Cerebellar nuclear complex (tissue), 1 donor: ENCODE measurements at places on chromosomes 7 and 10.

- DNase-seq: no peak
These were observed 214.8 kb downstream of the KLF6 start for GRCh38 chr10:3570131-3570729.

DNA sequence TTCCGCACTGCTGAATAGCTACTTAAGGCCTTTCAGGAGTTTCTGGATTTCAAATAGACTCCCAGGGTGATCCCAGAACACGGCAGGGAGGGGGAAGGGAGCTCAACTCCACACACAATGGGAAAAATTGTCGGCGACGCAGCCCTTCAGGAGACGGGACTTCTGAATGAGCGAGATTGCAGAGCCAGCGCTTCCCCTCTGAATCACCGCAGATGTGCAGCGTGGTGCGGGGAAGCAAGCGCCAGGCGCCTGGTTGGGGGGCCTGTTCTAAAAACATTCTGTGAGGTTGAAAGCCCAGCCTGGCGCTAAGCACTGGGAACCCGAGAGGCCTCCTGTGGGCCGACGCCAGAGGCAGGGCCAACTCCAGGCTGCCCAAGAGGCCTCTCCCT lies 163.3 kb downstream of the MAD1L1 start:
- no peak for DNase-seq

DNA sequence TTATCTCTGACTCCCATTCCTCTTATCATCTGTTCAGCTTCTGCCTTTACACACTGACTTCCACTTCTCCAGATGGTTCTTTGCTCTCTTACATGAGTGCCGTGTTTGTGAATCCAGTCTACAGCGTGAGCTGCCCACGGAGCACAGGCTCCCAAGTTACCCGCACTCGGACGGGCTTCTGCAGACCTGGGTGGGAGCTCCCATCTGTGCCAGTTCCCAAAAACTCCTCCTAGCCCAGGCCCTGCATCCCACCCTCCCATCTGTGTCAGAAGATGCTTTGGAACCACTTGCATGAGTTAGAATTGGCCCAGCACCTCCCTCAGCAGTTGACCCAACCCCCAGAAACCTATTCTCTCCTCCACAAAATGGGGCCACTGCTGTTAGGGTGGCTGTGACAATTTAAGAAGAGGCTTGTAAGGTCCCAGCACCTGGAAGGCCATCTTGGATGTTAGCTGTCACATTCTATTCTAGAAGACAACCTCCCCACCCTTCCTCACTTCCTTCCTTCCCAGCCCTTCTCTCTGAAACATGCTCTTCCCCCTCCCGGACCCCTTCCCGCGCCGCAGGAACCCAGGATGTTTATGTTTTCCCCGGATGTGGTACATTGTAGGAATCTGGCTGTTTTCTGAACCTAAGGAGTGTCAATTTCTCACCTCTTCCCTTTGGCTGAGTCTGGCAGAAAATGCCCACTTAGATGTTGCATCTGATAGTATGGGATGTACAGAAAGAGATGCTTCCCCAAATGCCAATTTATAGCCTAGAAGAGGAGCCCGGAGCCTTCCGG lies 79.2 kb downstream of the CCDC3 start:
- no peak for DNase-seq

GRCh38 chr10:20085115-20085514 lies 268.9 kb downstream of the PLXDC2 start:
- DNase-seq: no peak

GRCh38 chr10:24706479-24707118 lies 17.1 kb downstream of the ARHGAP21 start:
- no peak for DNase-seq

DNA sequence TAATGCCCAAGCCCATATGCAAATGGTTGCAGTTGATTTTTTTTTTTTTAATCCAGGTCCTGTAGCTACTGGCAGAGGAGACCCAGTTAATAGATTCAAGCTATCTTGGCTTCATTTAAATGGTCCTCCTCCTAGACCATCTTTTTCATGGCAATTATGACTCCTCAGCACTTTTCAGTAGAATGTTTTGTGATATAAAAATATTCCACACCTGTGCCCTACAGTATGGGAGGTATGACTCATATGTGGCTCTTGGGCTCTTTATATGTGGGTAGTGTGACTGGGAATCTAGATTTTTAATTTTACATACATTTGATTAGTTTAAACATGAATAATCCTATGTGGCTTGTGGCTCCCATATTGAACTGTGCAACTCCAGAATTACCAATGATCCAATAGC lies 80.1 kb downstream of the ITGB1 start:
- DNase-seq: no peak

DNA sequence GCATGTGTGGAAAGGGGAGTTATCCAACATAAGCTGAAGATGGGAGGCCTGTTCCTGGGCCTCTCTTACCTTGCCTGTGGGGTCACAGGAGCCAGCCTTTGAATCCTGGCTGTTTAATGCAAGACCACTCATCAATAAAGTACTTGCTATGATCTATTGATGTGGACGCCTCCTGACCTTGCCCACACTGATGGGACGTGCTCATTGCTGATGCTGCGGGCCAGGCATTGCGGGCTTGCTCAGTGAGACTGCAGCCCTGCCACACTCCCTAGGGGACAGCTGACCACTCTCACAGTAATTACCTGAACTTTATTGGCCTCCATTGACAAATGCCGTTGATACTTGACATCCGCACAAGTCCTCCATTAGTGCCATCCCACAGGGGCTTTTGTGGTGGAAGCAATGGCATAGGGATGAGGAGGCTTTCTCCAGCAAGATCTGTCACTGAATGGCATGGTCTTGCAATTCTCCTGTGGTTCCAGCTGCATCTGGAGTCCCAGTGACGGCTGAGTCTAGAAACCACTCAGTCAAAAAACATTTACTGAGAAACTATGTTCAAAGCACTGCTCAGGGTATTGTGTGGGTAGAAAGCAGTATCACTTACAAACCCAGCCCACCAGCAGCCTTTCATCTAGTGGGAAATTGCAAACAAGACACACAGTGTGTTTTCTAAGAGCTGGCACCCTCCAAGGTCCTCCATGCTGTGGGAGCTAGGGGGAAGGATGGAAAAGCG lies 135.1 kb upstream of the YAE1 start:
- no peak for DNase-seq

GRCh38 chr7:132337450-132338080 lies 238.7 kb downstream of the PLXNA4 start:
- no peak for DNase-seq

DNA sequence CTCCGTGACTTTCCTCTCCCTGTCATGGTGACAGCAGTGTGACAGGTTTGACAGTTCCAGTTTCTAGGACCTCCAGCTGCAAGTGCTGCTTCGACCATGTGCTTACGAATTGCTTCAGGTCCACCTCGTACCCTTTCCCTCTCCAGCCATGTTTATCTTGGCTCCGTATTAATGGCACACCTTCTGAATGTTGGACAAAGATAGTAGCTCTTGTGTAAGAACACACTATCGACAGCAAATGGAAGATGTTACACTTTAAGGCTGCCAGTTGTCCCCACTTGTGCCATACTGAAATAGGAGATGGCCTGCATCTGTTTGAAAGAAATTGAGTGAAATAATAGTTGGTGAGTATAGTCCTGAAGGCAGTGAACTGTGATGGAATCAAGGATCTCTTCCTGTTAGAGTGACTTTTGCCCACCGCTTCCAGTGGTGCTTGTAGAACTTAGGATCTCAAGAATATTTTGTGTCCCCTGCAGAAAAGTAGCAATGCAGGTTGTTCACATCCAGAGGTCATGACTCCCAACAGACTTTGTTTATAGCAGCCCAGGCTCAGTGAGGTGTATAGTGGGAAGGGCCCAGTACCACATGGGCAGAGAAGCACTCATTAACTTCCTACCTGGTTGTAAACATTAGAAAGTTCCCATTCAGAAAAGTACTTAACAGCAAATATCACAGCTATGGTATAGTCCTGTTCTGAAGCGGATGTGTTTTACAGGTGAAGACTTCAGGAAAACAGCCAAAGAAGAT lies 629.7 kb upstream of the GALNT17 start:
- no peak for DNase-seq

- no peak for DNase-seq
These were observed 84.7 kb downstream of the MMRN2 start for GRCh38 chr10:86872757-86873156.

DNA sequence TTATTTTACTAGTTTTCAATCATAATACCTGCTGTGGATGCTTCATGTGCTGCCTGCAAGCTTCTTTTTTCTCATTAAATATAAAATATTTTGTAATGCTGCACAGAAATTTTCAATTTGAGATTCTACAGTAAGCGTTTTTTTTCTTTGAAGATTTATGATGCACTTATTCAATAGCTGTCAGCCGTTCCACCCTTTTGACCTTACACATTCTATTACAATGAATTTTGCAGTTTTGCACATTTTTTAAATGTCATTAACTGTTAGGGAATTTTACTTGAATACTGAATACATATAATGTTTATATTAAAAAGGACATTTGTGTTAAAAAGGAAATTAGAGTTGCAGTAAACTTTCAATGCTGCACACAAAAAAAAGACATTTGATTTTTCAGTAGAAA lies 103.0 kb downstream of the PTEN start:
- DNase-seq: no peak

DNA sequence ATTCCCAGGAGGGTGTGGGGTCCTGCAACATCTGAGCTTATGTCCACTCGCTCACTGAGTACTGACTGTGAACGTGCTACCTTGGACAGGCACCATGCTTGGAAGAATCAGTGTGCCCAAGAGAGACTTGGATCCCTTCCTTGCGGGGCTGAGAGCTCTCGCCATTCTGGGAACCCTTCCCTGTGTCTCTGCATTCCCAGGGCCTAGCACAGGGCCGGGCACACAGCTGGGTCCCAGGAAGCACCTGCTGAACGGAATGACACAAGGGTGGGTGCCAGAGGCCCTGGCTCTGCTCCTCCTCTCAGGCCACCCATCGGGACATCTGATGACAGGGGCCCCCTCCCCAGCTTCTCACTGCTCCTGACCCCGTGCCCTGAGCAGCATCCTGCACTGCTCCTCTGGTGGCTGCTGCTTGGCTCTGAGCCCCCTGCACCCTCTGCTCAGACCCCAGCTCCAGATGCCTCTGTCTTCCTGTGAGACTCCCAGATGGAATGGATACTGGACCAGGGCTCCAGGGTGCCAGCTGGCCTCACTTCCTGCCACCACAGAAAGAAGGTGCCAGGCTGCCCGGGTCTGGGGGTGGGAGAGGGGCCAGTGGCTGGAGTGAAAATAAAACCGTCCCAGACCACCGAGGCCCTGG lies 129.6 kb downstream of the NEURL1 start:
- no peak for DNase-seq

- DNase-seq: no peak
These were observed 77.9 kb downstream of the MAD1L1 start for GRCh38 chr7:2154831-2155230.

GRCh38 chr7:125654076-125654475 lies 724.5 kb upstream of the POT1 start:
- DNase-seq: no peak

- DNase-seq: no peak
These were observed 134.4 kb downstream of the ADRA2A start for GRCh38 chr10:111211241-111211640.

GRCh38 chr7:144670218-144670617 lies 165.6 kb downstream of the TPK1 start:
- no peak for DNase-seq

DNA sequence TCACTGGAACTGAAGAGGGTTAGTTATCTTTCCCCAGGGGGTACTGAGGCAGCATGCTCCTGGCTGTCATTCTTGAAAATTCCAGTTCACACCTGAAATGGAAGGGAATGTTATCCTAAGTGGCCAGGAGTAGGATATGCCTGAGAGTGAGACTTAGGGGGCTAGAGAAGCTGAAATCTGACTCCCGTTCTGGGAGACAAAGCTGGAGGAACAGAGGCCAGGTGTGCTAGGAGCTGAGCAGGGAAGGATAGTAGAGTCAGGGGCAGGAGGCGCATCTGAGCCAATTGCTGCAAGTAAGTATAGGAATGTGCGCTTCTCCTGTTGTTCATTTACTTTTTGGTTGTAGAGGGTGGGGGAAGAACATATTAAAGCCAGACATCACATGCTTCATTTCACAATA lies 58.1 kb upstream of the KIAA1217 start:
- no peak for DNase-seq

- DNase-seq: no peak
These were observed 241.6 kb upstream of the GALNT17 start for GRCh38 chr7:70890147-70890969.

GRCh38 chr7:138970952-138971351 lies 10.2 kb downstream of the KIAA1549 start:
- no peak for DNase-seq

GRCh38 chr7:1503390-1503789 lies 799 bp downstream of the INTS1 start:
- DNase-seq: no peak

DNA sequence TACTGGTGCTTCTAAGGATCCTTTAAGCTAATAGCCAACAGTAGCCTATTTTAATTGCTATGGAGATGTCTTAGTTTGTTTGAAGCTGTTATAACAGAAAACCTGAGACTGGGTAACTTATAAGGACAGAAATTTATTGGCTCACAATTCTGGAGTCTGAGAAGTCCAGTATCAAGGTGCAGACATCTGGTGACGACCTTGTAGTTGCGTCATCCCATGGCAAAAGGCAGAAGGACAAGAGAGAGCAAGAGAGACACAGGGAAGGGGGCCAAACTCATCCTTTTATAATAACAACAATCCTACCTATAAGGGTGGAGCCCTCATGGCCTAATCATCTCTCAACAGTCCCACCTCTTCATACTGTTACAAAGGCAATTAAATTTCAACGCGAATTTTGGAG lies 39.1 kb downstream of the NRCAM start:
- no peak for DNase-seq

GRCh38 chr7:29884399-29885272 lies 78.3 kb downstream of the WIPF3 start:
- no peak for DNase-seq

DNA sequence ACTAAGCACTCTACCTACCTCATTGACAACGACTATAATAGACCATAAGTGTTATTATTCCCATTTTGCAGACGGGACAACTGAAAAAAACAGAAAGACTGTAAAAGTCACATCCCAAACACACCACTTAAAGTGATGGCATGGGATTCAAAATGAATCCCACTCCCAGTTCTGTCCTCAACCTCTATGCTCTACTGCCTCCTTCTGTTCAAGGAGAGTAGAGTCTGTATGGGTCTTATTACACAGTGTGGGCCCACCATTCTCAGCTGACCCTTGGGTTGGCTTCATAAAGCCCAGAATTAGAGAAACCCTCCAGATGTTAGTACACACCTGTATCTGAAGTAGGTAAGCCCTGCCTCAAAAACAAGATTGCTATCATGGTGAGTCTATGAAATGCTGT lies 102.2 kb downstream of the GRM8 start:
- DNase-seq: no peak

DNA sequence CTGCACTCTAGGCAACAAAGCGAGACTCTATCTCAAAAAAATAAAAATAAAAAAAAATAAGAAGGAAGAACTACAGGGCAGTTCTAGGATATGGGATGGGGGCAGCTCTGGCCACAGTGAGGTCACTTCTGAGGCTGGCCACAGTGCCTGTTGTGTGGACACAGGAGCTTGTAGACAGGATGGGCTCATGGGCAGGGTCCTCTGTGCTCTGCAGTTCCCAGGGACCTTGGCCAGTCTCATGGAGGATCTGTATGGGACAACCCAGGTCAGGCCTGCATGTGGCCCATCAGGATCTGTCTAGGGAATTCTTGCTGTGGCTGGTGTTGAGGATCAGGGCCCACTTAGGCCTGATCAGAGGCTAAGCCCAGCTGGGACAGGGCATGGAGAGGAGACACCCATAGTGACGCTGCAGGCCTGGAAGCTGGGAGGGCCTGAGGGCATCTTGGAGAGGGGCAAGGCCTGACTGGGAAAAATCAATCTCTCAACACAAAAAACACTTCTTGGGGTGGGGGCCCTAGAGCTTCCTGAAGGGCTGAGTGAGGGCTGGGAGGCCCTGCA lies 19.4 kb upstream of the PAX2 start:
- DNase-seq: no peak
